ENCODE measurements at places on chromosomes 6 and 20. TPM values are rescaled to one million over a fixed set of nuclear protein-coding genes. Genes with fewer than 3 reads are reported as not detected.

DNA sequence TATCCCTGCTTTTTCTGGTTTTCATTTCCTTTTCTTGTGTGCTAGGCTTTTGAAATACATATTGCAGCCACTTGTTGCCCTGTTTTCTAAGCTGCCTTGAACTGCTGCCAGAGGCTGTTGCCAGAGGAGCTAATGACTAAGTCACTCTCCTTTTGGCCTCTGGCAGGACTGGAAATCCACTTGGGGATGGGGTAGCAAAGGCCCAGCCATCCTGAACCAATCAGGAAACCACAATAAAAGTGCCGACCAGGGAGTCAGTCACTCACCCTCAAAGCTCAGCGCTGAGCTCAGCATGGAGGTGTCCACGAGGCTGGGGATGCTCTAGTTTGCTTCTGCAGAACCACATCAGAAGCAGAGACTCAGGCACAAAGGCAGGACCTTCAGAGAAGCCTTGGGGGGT, 813.0 kb downstream of the DHX35 start:
- no peaks in the 10 kb centered on the region for H3K4me1 ChIP-seq
- no peaks in the 10 kb centered on the region for H3K27me3 ChIP-seq
- DNase-seq: no peak
- H3K27ac ChIP-seq: no peak overlapping the region

DNA sequence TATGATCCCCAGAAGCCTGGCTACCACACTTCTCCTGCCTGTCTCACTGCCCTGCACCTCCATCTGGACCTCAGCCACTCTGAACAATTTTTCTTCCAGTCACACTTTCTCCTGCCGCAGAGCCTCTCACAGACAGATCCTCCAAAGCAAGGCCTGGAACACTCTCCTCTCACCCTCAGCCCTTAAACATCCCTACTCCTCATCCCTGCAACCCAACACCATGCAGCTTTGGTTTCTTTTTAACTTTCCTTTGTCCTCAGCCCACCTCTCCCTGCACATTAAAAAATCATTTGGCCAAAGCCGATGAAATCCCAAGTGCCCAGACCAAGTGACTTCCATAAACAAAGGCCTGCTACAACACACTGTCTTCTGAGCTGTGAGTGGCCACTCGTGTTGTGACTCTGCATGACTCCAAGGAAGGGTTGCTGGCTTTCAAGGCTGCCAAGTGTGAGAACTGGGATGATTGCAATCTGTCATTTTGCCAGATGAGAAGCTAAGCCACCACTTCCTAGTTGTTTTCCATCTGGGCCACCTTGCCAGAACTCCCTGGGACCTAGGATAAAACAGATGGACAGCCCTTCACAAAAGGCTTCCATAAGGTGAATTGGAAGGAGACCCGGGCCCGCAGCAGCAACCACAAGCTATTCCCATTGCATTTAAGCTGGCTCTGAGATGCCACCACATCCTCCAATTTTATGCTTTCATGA, 144.4 kb upstream of the SSTR4 start:
- no peak overlapping the region for H3K4me3 ChIP-seq
- no peaks in the 10 kb centered on the region for H3K27me3 ChIP-seq
- H3K36me3 ChIP-seq: no peaks in the 10 kb centered on the region
- H3K27ac ChIP-seq: no peak overlapping the region
- DNase-seq: no peak

DNA sequence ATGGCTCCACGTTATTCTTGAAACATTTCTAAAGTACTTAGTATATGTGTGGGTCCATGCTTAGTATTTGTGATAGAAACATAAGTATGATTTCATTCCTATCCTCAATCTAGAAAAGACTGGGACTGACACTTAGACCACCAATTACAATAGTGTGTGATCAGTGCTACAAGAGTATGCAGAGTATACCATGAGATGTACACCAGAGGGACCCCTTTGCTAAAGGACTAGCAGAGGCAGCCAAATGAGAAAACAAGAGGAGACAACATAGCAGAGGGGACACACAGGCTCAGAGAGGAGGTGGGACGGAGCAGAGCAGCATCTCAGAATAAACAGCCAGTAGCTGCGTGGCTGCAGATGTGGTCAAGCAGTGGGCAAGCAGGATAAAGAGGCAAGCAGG, 21.0 kb downstream of the RMND1 start:
- DNase-seq: no peak
- H3K4me3 ChIP-seq: no peak overlapping the region
- H3K36me3 ChIP-seq: peaks cover 48% of the 10 kb centered on the region
- no peaks in the 10 kb centered on the region for H3K4me1 ChIP-seq
- H3K27me3 ChIP-seq: no peaks in the 10 kb centered on the region

- H3K27ac ChIP-seq: no peak overlapping the region
- H3K36me3 ChIP-seq: no peaks in the 10 kb centered on the region
- no peak overlapping the region for H3K4me3 ChIP-seq
Measured at GRCh38 chr6:756224-756623, 63.3 kb upstream of the EXOC2 start.

CRISP3 gene
- total RNA-seq: not detected

SYCP2 gene
- 4.4 TPM for total RNA-seq

HCRTR2 gene
- total RNA-seq: not detected

All from CD4-positive, alpha-beta T cell (primary cell).